CD4-positive, alpha-beta memory T cell (primary cell): ENCODE measurements at places on chromosomes 6 and 20. TPM values are rescaled to one million over a fixed set of nuclear protein-coding genes. Genes with fewer than 3 reads are reported as not detected.

DNA sequence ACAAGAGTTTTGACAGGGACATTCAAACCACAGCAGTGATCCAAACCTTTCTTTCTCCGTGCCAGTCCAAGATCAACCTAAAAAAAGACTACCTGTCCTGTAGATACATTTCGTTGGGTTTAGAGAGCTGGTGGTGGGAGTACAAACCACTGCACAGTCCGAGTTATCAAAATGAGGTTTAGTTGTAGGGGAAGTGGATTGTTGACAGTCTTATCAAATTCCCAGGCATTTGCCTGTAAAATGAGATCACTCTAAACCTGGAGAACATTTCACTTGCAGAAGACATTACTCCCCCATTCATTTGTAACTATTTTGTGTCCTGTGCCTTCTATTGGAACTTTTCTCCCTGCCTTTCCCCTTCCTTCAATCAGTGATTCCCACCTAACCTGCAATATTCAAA is 469.6 kb upstream of the JARID2 start:
- H3K4me3 ChIP-seq: no peak overlapping the region
- no peaks in the 10 kb centered on the region for H3K4me1 ChIP-seq
- H3K27ac ChIP-seq: no peak overlapping the region
- DNase-seq: no peak
- no peaks in the 10 kb centered on the region for H3K36me3 ChIP-seq

DNA sequence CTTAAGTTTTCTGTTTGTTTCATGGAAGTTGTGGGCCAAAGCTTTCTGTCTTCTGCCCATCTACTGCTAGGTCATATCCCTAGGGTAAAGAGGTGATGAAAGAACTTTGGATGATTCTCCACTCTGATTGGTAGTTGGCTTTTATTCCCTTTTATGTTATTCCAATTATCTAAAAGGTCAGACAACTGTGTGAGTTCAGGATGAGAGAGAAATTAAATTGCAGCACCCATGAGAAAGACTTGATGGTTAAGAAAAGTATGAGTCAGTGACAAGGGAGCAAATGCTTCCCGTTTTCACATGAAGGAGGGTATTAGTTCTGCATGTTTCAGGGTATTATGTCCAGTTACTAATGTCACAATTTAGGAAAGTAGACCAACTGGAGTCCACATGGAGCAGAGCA is 136.3 kb downstream of the CD109 start:
- no peaks in the 10 kb centered on the region for H3K4me1 ChIP-seq
- no peaks in the 10 kb centered on the region for H3K27me3 ChIP-seq
- no peaks in the 10 kb centered on the region for H3K36me3 ChIP-seq
- DNase-seq: no peak
- no peak overlapping the region for H3K4me3 ChIP-seq
- H3K27ac ChIP-seq: no peak overlapping the region

GRCh38 chr6:37540390-37540789 is 40.7 kb upstream of the CCDC167 start:
- H3K27ac ChIP-seq: no peak overlapping the region
- no peak overlapping the region for H3K4me3 ChIP-seq
- H3K36me3 ChIP-seq: no peaks in the 10 kb centered on the region

- no peak for DNase-seq
- no peaks in the 10 kb centered on the region for H3K27me3 ChIP-seq
- H3K4me1 ChIP-seq: no peaks in the 10 kb centered on the region
- H3K4me3 ChIP-seq: no peak overlapping the region
- H3K36me3 ChIP-seq: no peaks in the 10 kb centered on the region
Measured at GRCh38 chr6:162140251-162140852, 587.2 kb downstream of the PRKN start.

DNA sequence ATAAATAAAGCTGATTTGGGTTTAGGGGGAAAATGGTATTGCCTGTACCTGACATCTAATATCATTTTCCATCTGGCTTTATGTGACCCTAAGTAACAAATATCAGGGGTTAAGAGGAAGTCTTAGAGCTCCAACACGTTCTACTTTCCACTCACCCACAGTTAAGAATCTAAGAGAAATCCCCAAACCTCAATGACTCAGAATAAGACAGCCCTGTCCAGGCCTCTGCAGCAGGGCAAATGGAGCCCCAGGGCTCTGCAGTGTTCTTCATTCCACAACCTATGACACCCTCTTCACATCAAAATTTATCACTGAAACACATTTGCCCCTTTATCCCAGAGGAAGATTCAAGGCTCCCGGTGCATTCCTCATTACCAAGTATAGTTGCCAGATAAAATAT is 20.3 kb upstream of the TENT5A start:
- H3K4me3 ChIP-seq: no peak overlapping the region
- no peaks in the 10 kb centered on the region for H3K36me3 ChIP-seq
- no peak for DNase-seq
- no peaks in the 10 kb centered on the region for H3K4me1 ChIP-seq
- H3K27ac ChIP-seq: no peak overlapping the region

- H3K4me3 ChIP-seq: no peak overlapping the region
- no peak overlapping the region for H3K27ac ChIP-seq
- DNase-seq: peak; percentile 8
- H3K36me3 ChIP-seq: no peaks in the 10 kb centered on the region
- H3K27me3 ChIP-seq: peaks cover 3% of the 10 kb centered on the region
Measured at GRCh38 chr6:105077596-105078385, 102.0 kb downstream of the POPDC3 start.

DNA sequence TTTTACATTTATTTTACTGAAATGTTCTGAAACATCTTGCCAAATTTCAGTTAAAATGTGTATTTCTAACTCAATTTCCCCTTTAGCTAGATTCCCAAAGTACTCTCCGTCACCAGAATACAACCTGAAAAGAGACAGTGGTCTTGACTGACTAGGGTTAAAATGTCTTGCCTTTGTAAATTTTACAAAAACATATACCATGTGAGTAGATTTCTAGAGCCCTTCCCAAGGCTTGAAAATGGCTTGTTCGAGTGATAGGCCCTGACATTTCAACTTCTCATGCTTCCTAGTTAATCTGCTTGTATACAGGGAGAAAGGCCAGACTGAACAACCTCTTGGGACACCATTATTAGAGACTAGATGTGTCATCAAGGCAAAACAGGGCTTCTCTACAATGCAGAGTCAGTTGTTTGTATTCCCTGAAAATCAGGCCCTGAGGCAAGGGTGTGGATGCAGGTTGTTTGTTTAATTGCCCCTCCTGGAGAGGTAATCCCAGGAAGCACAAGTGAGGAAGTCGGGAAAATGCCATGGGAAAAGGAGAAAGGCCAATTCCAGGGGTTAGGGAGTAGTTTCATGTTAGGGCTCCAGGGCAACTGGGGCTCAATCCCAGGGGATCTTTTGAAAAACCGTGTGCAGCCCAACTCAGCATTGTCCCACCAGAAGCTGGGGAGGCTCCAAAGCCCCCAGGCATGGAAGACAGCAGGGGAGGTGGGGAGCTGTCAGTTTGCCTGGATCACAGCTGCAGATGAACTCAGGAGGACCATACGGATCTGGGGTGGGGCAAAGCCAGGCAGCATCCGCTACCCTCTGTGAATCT is 11.6 kb upstream of the TFB1M start:
- H3K4me3 ChIP-seq: no peak overlapping the region
- H3K27me3 ChIP-seq: no peaks in the 10 kb centered on the region
- H3K36me3 ChIP-seq: no peaks in the 10 kb centered on the region
- H3K4me1 ChIP-seq: no peaks in the 10 kb centered on the region
- DNase-seq: no peak
- H3K27ac ChIP-seq: no peak overlapping the region

GRCh38 chr6:159973406-159973805 is 4.5 kb downstream of the IGF2R start:
- H3K27ac ChIP-seq: no peak overlapping the region
- peaks cover 84% of the 10 kb centered on the region for H3K4me1 ChIP-seq
- DNase-seq: no peak
- H3K36me3 ChIP-seq: no peaks in the 10 kb centered on the region
- H3K4me3 ChIP-seq: no peak overlapping the region
- H3K27me3 ChIP-seq: no peaks in the 10 kb centered on the region

DNA sequence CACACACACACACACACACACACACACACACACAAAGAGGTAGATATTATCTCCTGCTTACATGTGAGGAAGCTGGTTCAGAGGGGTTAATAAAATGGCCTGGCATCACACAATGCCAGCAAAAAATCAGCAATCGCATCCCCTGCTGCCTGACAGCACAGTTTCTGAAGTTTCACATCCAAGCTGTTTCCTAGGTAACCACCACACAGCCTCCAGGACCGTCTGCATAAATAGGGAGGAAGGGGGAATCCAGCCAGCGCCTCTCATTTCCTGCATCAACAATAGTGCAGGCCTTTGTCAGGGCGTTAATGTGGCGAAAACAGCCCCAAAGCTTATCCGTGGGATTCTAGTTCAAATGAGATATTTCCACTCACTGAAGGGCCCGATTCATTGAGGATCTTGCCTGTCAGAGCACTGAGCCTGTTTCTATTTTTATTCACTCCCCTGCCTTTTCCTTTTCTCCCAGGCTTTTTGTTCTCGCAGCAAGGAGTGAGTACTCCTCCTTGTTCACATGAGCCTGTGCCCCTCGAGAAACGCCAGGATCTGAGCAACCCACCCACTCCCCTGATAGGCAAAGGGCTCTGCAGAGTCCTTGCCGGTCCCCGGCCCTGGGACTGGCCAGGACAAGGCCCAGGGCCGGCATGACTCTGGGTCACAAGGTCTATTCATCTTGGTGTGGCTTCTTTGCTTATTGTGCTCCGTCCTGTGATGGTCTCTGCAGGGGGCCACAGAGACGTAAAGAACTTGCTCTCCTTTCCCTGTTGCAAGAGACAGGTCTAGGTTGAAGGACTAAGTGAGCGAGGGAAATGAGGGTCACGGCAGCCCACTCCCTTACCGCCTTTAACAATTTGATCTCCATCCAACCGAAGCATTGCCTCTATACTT is 32.7 kb downstream of the TUBB2B start:
- H3K27ac ChIP-seq: no peak overlapping the region
- H3K27me3 ChIP-seq: no peaks in the 10 kb centered on the region
- H3K4me1 ChIP-seq: no peaks in the 10 kb centered on the region
- DNase-seq: no peak

DNA sequence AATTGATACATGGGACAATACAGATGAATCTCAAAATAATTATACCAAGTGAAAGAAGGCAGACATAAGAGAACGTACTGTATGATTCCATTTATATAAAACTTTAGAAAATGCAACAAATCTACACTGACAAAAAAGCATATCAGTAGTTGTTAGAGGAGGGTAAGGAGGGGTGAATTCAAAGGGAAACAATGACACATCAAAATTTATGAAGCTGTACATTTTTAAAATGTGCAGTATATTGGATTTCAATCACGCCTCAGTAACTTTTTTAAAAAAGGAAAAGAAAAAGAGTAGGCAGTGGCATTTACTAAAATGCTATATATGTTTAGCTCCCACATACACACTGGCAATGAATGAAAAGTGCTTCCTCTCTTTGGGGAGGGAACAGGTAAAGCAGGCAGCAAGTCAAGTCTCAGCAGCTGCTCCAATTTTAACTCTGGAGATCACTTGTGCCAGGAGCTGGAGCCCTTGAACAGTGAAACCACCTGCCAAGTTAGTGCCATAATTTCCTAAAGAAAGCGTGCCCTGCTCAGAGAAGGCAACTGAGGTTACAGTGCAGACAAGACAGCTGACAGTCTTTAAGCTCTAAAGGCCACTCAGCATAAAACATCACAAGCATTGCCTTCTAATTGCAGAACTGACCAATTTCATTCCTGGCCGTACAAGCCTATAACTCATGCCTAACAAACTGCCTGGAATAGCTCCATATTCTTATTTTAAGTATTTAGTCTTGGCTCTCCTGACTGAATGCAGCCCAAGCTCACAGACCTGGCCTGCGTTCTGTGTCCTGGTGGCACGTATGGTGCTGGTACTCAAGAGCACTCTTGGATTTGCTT is 10.9 kb downstream of the FKBP1A start:
- no peak for DNase-seq

DNA sequence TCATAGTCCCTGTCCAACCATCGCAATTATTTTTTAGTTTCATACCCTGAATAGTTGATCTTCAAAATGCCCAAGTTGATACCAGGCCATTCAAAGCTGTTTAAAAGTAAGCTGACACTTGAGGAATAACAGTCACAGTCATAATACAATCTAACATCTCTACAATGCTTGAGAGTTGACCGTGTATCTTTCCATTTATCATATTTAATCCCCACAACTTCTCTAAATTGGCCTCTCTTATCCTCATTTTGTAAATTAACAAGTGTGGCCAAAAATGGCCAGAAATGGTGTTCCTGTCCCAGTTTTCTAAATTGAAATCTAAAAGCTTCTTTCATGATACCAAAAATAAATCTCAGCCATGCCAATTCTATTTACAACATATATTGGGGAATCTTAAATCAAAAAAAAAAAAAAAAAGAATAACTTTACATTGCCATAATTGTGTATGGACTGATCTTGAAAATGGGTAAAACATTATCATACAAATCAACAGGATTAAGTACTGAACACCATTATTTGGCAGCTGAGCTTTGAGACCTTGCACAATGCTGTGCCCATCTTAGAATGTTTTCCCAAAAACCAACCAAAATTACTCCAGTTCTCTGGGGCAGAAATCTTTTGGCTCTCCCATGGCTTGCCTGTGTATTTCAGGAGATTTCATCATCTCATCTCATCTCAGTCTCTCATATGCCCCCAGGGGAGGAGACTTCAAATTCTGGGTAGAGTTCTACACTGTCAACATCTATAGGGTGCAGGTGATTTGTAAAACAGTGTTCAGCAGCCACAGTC is 448.7 kb upstream of the JARID2 start:
- no peaks in the 10 kb centered on the region for H3K27me3 ChIP-seq
- H3K27ac ChIP-seq: no peak overlapping the region
- H3K36me3 ChIP-seq: no peaks in the 10 kb centered on the region
- H3K4me3 ChIP-seq: no peak overlapping the region
- no peaks in the 10 kb centered on the region for H3K4me1 ChIP-seq

DNA sequence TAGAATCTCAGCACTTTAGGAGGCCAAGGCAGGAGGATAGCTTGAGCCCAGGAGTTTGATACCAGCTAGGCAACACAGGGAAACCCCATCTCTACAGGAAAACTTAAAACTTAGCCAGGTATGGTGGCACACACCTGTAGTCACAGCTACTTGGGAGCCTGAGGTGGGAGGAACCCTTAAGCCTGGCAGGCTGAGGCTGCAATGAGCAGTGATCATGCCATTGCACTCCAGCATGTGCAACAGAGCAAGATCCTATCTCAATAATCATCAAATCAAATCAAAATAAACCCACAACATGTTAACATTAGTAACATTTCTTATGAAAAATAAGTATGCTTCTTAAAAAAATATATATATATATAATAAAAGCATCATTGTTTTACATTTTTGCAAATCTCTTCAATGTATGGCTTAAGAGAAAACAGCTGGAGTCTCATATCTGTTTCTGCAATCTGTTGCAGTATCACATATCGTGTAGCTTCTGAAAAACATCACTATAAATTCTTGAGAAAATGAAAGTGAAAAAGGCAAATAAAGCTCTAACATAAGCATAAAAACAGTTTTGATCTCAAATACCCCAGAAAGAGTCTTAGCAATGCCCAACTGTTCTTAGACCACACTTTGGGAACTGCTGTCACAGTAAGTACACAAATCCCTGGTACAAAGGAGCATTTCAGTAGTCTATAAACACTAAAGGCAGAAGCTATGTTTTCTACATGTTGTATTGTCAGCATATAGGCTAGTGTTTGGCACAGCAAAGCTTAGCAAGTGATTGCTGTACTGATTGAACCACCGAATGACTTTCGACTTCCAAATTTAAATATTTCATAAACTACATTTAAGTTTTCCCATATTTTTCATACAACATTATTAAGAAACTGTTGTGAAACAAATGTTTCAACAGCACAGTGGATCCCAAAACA is 8.0 kb downstream of the MMUT start:
- H3K27ac ChIP-seq: no peak overlapping the region
- DNase-seq: no peak
- no peaks in the 10 kb centered on the region for H3K27me3 ChIP-seq
- H3K36me3 ChIP-seq: no peaks in the 10 kb centered on the region
- H3K4me3 ChIP-seq: no peak overlapping the region

C6orf118 gene
- total RNA-seq: not detected

FAM209B gene
- 2.2 TPM for total RNA-seq

FAM217A gene
- total RNA-seq: not detected

E2F1 gene
- 2.6 TPM for total RNA-seq

RHAG gene
- not detected for total RNA-seq

ESR1 gene
- 3.6 TPM for total RNA-seq
